ENCODE measurements at places on chromosomes 12 and 14.
A peak's percentile ranks its signal among the peaks of the same experiment; 100 is the strongest.

GRCh38 chr14:73878436-73878835, 8.2 kb upstream of the ZNF410 start:
- no peak for DNase-seq

DNA sequence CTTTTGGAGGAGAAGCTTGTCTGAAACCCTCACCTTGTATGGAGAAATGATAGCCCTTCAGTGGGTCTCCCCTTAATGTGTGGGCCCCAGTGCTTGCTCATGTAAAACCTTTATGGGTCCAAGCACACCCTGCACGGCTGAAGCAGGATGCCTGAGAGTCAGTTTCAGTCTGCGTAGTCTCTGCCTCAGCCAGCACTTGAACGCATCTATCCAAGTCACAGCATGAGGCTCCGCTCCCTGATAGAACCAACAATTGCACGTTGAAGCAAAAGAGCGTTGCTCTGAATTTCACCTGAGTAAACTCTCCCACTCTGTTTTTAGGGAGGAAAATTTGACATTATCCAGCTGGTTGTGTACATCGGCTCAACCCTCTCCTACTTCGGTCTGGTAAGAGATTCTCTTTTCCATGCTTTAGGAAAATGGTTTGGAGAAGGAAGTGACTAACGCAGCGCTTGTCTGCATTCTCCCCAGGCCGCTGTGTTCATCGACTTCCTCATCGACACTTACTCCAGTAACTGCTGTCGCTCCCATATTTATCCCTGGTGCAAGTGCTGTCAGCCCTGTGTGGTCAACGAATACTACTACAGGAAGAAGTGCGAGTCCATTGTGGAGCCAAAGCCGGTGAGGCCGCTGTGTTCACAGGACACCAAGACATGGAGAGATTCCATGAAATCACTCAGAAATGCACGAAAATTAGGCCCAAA, 33.0 kb upstream of the P2RX4 start:
- no peak for DNase-seq

GRCh38 chr12:10715491-10715890, 7.6 kb downstream of the YBX3 start:
- DNase-seq, result no peak

DNA sequence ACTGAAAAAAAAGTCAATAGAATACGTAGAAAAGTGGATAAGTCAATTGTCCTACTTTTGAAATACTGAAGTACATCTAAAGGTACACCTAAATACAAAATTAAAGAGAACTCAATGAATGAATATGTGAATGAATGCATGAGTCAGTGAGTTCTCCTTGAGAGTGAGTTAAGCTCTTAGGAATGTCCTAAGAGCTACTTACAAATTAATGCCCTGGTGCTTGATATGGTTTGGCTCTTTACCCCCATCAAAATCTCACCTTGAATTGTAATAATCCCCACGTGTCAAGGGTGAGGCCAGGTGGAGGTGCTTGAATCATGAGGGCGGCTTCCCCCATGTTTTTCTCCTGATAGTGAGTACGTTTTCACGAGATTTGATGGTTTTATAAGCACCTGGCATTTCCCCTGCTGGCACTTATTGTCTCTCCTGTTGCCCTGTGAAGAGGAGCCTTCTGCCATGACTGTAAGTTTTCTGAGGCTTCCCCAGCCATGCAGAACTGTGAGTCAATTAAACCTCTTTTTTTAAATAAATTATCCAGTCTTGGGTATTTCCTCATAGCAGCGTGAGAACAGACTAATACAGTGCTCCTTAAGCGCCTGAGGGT, 192.2 kb upstream of the ARHGAP5 start:
- DNase-seq, result no peak

- no peak for DNase-seq
These were observed 158.4 kb upstream of the RASSF8 start for GRCh38 chr12:25800101-25800500.

DNA sequence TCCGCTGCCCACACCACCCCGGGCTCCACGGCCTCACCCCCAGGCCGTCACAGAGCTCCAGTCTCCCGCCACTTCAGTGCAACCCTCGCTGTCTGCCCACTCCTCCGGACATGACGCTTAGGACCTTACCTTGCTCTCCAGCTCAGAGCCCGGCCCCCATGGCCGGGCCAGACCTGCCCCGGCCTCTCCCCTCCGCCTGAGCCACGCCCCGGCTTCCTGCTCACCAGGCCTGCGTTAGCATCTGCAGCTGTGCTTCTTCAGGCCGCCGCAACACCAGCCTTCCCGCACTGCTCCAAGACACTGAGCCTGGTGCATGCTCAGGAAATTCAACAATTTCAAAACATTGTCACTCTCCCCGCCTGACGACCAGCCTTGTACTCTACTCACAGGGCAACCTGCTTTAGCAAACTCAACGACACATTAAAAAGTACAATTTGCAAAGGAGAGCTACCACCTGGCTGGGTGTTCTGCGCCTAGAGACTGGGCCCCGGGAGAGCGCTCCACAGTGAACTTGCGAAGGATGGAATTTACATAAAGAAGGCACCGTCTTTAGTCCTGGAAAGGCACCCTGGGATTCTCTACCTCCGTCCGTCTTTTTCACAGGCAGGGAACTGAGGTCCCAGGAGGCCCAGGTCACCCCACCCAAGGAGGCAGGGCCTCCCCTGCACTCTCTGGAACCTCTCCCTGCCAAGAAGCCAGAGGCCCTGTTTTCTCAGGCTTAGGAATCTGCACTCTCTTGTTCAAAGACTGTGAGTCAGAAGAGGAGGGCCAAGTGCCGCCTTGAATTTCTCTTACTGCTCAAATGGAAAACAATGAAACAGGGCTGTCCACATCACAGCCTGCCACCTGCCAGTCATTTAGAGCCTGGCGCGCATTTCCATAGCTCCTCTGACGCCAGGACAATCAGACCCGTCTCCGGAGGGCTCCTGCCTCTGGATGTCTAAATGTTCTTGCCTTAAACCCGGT, 51.3 kb downstream of the STX2 start:
- DNase-seq, result no peak

DNA sequence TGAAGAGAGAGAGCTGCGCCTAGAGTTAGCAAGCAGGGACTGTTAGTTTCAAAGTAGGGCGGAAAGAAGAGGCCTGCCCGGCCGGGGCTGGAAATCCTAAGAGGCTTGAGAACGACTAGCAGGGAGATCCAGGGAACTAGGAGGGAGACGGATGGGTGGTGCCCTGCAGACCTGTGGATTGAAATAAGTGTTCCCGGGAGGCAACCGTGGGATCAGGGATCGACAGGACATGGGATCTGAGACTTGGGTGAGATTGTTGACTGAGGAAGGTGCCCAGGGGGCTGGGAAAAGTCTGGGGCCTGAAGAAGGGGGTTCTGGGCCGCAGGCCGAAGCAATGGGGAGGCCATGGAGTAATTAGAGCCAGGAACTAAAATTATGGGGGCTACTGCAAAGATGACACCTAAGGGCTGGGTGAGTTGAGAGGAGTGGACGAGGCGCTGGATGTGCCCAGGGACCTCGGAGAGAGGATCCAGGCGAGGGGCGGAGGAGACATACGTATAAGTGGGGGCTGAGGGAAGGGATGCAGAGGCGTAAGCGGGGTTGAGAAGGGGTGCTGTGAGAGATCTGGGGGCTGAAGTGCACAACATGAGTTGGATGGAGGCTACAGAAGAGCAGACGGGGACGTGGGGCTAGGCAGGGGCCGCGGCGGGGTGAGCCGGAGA, 635 bp downstream of the LTA4H start:
- no peak for DNase-seq

DNA sequence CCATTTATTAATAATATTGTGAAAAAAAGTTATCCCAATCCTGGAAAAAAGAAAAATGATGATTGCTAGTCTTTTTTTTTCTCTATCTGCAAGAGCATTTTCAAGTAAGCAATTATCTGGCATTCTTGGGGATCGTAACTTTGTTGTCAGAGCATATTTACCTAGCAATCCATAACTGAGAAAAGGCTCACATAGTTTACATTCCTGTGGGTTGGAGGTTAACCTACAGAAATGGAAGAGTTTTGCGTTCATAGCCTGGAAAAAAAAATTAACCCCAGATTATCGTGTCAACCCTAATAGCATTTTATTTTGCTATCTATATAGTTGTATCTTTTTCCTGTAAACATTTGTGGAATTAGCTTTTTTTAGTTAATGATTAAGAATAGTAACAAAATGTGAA, 292.3 kb downstream of the DAD1 start:
- DNase-seq, result no peak

DNA sequence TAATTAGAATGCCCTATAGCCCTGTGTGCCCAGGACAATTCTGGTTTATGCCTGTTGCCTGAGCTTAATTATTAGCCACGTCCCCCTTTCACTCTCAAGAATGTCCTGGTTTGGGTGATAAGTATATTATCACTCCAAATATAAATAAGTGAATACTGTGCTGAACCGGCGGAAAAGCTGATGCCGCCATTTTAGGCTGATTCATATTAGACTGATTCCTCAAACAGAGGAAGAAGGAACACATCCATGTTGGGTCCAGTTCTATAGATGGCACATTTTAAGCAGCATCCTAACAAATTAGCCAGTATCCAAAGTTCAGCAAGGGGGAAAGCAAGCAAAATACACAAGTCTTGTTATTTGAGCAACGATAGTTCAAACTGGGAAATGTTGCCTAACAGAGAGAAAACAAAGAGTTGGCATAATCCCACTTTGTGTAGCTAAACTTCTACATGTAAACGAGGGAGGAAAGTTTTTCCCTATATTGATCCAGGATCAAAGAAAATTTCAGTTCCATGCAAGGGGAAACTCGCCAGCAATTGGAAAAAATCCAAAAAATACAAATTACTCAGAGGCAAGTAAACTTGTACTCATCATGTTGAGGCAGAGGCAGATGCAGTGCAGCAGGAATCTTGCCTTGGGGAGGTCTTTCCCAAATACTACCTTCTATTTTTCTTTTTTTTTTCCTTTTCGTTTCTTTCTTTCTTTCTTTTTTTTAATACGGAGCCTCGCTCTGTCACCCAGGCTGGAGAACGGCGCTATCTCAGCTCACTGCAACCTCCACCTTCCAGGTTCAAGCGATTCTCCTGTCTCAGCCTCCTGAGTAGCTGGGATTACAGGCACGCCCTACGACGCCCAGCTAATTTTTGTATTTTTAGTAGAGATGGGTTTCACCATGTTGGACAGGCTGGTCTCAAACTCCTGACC, 96.2 kb downstream of the ITPR2 start:
- no peak for DNase-seq

GRCh38 chr12:27552886-27553560, 29.0 kb downstream of the PPFIBP1 start:
- no peak for DNase-seq

- DNase-seq, result no peak
These were observed 138.7 kb upstream of the E2F7 start for GRCh38 chr12:77204083-77204482.

GRCh38 chr14:99067141-99067920, 204.7 kb downstream of the BCL11B start:
- no peak for DNase-seq

- DNase-seq, result no peak
These were observed 27.4 kb downstream of the SRRM4 start for GRCh38 chr12:119008691-119009221.

DNA sequence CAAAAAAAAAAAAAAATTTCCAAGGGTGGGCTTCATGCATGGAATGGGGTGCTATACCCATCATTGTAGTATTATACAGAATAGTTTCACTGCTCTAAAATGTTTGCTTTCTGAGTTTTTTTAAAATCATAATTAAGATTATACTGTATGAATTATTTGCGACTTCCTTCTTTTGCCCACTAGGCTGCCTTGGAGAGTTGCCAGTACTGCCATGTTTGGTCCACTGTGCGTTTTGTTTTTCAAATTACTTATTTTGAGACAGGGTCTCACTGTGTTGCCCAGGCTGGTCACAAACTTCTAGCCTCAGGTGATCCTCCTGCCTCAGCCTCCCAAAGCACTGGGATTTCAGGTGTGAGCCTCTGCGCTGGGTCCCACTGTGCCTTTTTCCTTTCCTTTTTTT, 19.9 kb downstream of the PLBD2 start:
- DNase-seq, result no peak

DNA sequence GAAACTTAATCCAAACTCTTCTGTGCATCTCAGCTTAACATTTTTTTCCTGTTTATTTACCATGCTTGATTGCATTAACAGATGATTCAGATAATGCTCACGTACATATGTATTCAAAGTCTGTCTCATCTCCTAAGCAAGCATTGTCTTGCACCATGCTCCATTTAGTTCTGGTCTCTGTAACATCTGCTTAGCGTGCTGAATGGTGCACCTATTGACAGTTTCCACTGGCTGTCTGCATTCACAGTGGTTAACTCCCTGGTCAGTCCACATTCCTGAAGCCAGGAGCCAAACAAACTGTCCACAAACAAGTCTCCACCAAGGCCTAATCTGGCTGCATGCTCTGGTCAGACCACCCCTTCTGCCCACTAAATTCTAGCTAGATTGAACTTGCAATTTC, 83.9 kb downstream of the KNTC1 start:
- DNase-seq, result no peak

DNA sequence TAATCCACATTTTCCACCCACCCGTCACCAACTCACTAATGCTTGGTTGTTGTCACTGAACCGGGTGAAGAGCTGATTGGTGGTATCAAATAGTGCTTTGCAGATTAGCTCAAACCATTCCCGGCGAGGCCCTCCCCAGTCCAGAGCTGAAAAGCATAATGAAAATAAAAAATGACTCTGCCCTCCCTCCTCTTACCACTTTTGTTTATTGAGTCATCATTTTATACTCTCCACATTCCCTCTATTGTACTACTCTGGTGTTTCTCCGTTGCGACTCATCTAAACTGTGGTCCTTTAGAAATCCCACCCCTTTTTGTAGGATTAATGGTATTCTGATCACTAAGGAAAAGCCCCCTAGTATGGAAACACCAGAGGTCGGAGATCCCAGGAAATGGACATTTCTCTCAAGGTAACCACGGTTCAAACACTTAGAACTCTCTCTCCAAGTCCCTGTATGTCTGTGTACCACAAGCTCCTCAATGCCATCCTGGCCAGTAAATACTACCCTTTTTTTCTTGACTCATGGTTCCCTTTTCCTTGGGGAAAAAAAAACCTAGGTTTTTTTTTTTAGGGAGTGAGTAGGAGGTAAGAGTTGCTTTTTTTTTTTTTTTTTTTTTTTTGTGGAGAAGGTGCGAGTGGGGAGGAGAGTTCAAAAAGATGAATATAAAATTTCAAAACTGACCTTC, 42.0 kb downstream of the AREL1 start:
- DNase-seq, result no peak

DNA sequence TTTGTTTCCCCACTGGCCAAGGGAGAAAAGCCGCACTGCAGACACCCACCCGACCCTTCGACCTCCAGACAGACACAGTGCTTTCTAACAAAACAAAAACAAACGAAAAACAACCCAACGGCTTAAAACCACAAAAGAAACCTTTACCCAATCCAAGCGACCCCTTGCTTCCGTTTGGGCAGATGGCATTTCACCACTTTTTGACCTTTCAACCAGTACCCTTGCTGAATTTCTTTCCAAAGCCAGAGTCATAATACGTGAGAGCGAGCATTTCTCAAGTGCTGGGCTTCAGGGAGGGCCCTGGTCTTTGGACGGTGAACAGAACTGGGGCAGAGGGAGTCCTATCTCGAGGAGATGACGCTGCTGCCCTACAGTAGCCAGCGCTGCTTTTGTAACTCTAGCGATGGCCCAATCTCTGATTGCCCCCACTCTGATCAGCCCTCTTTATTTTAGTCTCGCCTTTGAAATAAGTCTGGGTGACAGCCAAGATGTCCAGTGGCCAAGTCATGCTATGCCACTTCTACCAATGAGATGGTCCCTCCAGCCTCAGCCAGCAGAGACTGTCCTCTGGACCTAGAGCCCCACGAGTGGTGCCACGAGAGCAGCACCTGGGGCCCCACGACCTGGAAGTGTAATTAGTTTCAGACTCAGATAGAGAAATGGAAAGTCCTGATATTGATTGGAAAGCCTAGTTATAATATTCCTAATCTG, 21.9 kb upstream of the ADIPOR2 start:
- DNase-seq, result peak; percentile 85

Measured in AML-193 (cell line).